ENCODE measurements at places on chromosomes 11 and 22.

DNA sequence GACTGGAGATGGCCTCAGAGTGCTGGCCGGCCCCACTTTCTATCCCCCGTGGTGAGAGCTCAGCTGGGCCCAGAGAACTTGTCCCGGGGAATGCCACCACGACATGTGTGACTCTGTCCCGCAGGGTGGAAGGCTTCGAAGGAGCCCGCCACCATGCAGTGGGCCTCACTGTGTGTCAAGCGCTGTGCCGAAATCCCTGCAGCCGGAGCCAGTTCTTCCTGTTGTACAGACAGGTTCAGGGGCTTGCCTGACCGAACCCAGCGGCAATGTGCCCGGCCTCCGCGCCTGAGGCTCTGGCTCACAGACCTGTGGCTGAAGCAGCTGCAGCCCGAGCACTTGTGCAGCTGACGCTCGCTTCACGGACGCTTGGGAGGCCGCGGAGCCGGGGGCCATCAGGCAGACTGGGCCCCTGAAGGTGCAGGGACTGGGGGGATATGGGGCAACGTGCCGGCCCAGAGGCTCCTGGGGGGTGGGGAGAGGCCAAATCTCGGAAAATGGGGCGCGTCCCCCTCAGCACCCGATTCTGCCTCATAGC, 650 bp downstream of the PPM1F start:
- peak; percentile 73 for DNase-seq

DNA sequence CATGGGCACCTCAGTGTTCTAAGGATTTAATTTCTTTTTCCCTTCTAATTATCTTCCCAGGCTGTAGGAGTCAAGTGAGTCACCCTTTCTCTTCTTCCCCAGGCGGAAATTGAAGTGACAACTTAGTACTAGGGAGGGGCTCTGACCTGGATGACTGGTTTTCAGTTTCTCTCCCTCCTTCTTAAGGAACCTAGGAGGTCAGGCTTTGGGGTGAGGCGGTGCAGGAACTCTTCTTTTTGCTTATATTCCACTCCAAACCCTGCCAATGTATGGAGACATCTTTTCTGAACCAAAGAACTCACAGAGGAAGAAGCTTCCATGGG, 12.6 kb downstream of the ZDHHC5 start:
- no peak for DNase-seq

GRCh38 chr11:133823211-133823610, 22.1 kb downstream of the SPATA19 start:
- DNase-seq, result no peak

DNA sequence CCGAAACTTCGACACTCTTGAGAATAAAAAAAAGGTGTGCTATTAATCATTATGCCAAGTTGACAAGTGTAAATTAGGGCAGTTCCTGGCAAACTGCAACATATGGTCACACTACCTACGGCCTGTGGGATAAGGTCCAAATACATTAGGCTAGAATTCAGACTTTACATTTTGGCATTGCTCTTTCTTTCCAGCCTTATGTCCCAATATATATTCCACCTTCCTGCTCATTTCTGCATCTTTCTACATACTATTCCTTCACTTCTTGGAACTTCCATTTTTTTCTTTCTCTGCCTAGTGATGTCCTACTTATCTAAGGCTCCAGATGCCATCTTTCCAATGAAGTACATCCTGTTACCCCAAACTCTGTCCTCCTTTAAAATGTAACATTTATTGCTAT, 577.2 kb downstream of the LRRC4C start:
- no peak for DNase-seq

- peak; percentile 77 for DNase-seq
Measured at GRCh38 chr11:46272816-46273427, 4.5 kb upstream of the CREB3L1 start.

DNA sequence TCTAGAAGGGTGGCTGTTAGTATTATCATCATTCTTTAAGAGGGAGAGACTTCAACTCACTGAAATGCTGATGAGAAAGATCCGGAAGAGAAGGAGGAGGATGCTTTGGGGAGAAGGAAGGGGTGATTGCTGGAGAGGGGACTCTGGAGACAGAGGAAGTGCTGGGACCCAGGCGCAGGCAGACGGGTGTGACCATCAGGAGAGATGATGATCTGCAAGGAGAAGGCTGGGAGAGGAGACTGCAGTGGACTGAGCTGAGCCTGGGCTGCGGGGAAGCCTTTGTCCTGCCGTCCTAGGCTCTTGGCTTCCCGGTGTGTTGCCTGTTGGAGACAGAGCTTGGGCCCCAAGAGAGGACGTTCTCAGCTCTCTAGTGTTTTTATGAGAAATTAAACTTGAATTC, 22.6 kb downstream of the RASD2 start:
- no peak for DNase-seq

DNA sequence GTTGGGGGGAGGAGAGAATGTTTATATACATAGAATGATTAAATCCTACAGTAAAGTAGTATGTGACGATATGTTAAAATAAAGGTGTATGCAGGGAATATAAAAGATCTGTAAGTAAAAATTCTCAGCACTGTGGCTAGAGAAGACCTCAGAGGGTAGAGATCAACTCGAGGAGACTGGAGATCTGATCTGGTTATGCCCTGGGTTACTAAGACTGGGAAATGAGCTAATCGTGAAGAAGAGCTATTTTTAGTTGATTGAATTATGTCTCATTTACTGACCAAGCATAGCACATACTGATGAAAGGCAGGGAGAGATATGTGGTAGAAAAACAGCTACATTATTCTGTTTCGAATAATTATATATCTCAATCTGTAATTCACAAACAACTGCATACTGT, 42.8 kb upstream of the ALKBH3 start:
- DNase-seq, result no peak
